ENCODE measurements at places on chromosomes 2 and 18.
A peak's percentile ranks its signal among the peaks of the same experiment; 100 is the strongest.

GRCh38 chr2:216139884-216140283 lies 30.7 kb downstream of the XRCC5 start:
- no peak for DNase-seq

GRCh38 chr2:24409171-24409570 lies 48.8 kb upstream of the ITSN2 start:
- DNase-seq: no peak

- no peak for DNase-seq
Observed at GRCh38 chr2:217166241-217166850, 306.5 kb upstream of the TNP1 start.

- no peak for DNase-seq
Observed at GRCh38 chr2:172440795-172441194, 13.4 kb downstream of the ITGA6 start.

DNA sequence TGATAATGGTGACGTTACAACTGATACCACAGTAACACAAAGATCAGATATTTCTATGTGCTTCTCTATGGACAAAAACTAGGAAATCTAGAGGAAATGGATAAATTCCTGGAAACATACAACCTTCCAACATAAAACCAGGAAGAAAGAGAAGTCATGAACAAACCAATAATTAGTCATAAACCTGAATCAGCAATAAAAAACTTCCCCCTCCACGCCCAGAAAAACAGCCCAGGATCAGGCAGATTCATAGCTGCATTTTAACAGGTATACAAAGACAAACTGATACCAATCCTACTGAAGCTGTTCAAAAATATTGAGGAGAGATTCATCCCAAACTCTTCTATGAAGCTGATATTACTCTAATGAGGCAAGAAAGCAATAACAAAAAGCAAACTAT lies 1535.2 kb upstream of the LRRTM1 start:
- DNase-seq: no peak

- no peak for DNase-seq
Observed at GRCh38 chr2:118065921-118066511, 22.3 kb upstream of the INSIG2 start.

GRCh38 chr18:54284981-54285785 lies 15.9 kb downstream of the POLI start:
- DNase-seq: peak; percentile 38

- DNase-seq: no peak
Observed at GRCh38 chr2:1310866-1311265, 102.4 kb upstream of the TPO start.

- no peak for DNase-seq
Observed at GRCh38 chr2:106851881-106852501, 34.0 kb downstream of the ST6GAL2 start.

DNA sequence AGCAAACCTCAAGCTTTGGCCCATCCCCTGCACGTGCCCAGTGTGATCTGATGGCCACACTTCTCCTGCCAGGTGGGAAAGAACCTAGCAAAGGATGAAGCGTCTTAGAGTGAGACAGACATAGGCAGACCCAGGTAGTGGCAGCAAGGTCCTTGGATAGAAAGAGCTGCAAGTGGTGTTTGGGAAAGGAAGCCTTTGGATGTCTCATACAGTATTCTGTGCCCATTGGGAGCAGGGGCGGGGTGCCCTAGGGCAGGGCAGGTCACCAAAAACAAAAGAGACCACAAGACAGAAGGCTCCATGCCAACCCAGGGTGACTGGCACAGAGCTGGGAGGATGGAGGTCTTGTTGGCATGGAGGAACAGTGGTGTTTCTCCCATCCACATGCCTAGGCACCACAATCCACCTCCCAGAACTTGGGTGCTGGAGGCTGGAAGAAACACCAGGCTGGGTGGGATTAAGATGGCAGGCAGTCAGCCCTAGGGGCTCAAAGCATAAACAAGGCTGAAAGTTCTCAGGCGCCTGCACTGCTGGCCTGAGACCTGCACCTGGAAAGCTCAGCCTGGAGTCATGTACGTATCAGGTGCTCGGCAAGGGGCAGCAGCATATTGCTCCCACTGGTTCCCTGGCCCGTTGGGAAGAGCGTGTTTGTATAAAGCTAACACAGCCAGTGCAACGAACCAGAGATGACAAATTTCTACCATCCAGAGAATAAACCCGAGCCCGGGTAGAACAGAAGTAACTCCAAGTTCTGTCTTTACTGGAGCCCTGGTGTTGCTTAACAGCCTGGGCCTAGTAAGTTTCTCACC lies 52.9 kb downstream of the CRACDL start:
- DNase-seq: no peak

GRCh38 chr2:218228366-218229090 lies 11.5 kb downstream of the ARPC2 start:
- no peak for DNase-seq

GRCh38 chr2:176142281-176142680 lies 9.1 kb upstream of the HOXD4 start:
- DNase-seq: no peak

DNA sequence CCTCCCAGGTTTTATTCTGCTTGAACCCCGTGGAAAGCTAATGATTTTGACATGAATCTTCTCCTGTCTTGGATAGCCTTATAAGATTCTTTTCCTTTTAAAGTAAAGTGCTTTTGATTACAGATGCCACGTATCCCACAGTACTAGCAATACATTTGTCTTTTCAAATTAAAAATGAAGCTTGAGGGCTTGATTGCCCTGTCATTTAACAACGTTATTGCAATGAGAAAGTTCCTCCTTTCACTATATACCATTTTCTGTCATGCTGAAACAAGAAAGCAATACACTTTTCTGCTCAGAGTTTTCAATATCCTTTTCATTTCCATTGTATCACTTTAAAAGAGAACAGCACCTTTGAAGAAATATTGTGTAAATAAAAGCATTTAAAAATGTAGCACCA lies 814.7 kb downstream of the LRP1B start:
- no peak for DNase-seq

- DNase-seq: no peak
Observed at GRCh38 chr2:152421521-152422370, 86.8 kb downstream of the FMNL2 start.

- DNase-seq: no peak
Observed at GRCh38 chr18:48679236-48679635, 140.4 kb downstream of the CTIF start.

DNA sequence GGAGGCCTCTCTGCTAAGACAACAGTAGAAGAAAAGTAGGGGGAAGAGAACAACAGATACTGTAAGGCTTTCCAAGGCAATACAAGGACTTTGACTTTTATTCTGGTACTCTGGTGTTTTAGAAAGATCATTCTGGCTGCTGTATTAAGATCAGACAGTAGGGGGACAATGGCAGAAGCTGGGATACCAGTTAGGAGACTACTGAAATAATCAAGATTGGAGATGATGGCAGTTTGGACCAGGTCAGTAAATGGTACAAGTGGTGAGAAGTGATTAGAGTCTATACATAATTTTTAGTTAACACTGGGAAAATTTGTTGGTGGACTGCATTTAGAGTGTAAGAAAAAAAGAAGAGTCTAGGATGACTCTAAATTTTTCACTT lies 139.7 kb downstream of the ROCK1 start:
- no peak for DNase-seq

DNA sequence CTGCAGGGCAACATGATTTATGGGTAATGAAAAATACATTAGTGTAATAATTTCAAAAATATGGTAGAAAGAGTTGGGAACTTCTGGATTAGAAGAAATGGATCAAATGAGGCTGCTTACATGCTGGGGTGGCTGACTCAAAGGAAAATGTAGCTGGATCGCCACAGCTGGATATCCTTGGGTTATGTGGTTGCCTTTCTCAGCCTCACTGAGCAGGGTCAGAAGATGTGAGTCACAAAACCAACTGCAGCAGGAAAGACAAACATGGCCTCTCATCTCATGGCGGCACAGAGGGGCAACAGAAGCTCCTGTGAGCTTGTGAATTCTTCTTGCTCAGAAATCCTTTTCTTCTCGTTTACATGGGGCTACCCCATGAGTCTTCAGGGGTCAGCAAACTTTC lies 317.1 kb upstream of the SPRED2 start:
- DNase-seq: no peak

GRCh38 chr2:152161598-152161997 lies 14.0 kb downstream of the STAM2 start:
- no peak for DNase-seq

DNA sequence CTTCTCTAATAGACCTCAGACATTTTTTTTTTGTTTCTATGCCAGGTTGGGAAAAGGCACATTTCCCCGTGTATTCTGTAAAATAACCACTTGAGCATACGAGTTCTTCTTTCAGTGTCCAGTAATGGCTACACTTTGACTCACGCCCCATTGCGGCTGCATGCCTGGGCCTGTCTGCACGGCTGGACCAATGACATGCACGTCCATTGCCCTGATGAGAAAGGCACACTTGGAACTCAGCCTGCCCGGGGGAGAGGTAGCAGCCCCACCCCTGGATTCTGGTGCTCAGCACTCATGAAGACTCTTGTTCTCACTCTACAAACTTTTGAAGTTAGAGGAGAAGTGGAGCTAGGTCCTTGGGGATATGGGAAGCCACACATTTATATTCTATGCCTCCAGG lies 5.8 kb downstream of the PCARE start:
- DNase-seq: no peak

DNA sequence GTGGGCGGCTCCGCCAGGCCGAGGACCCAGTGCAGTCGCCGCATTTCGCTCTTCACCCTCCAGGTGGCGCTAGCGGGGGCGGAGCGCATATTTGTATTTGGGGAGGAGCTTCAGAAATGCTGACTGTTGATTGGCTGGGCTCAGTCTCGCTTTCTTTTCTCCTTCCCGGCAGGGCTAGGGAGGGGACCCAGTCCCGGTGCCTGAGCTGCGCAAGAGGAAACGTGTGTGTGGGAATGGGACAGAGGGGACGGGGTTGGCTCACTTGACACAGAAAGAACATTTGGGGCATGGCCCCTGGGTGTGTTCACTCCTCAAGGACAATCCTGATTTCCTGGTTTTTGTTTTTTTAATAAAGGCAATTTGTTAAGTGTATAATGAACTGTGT lies 20.3 kb upstream of the DNMT3A start:
- DNase-seq: peak; percentile 93

GRCh38 chr2:59974051-59974766 lies 579.2 kb downstream of the BCL11A start:
- DNase-seq: no peak

DNA sequence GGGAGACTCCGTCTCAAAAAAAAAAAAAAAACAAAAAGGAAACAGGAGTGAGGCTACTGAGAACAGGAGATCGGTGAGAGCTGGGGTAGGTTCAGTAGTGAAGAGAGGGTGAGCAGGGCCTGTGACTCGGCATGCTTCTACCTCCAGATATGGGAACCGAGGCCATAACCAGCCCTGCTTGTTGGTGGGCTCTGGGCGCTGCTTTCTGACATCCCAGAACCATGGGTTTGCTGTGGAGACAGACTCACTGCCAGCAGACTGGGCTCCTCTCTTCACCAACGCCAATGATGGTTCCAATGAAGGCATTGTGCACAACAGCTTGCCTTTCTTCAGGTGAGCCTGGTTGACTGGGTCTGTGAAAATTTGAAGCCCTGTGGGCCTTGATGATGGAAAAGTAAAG lies 6.2 kb downstream of the CAD start:
- DNase-seq: no peak

DNA sequence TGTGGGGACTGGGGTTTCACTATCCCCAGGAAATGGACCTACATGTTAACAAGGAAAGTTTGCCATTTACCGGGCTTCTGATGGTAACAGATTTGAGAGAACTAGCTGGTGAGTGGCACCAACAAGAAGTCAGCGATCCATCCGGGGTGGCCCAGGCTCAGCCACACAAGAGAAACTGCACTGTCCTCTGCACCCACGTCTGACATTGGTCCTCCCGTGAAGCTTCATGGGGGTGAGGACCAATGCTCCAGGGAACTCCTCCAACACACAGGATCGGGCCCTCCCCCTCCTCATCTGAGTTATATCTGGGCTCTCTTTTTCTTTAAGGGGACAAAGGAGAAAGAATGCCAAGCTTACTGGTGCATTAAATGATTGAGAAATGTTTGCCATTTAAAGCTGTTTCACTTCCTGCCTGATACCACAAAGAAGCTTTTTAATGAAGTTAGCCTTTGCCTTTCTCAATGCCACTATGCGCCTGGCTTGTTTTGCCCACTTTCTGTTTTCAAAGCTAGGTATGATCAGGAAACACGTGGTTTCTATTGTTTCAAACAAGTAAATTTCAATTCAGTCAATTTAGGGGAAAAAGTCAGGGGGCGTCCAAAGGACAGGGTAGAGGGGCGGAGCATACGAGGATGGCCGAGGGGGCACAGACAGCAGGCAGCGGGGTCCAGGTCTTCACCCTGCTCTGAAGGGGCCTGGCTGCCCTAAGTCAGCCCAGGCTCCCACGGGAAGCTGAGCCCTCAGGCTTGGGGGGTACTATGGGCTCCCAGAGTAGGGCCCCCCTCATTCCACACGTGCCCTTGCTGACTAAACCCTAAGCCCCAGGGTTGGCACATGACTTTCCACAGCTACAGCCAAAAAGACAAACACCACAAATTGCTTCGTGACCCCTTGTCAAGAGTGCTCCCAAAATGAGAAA lies 204.0 kb upstream of the ID2 start:
- no peak for DNase-seq

- DNase-seq: no peak
Observed at GRCh38 chr18:13445241-13445897, 226.8 kb downstream of the LDLRAD4 start.

GRCh38 chr2:31469648-31470047 lies 55.1 kb upstream of the XDH start:
- no peak for DNase-seq

GRCh38 chr18:3593381-3593903 lies 143.5 kb downstream of the TGIF1 start:
- no peak for DNase-seq

DNA sequence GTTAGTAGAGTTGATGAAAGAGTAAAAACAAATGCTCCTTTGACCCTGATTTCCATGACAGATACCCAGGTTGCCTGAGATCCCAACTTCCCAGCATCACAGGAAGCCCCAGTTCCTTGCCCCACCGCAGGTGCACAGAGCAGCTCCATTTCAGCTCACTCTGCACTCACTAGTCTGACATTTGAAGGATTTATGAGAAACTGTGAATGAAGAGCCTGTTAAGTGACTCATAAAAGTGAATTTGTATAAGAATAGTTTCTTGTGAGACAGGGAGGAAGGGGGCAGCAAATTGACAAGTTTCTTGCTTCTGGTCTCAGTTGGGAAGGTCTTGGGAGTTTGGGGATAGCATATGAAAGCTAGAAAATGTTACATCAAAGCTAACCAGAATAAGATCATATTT lies 248.7 kb upstream of the ATP5MC3 start:
- no peak for DNase-seq

GRCh38 chr2:203606051-203606450 lies 71.0 kb upstream of the RAPH1 start:
- no peak for DNase-seq

All from activated CD4-positive, CD25-positive, alpha-beta regulatory T cell treated with anti-CD3 and anti-CD28 coated beads, Interleukin-2, amount 50 U/mL, for 16 hours (primary cell).